ENCODE measurements at places on chromosomes 6 and 20.

- DNase-seq, result no peak
Measured at GRCh38 chr6:169253337-169254238, at the start of gene THBS2. Gene THBS2, minus strand, starts transcription at chr6:169253846. Its CDS starts 3,062 bp downstream, at chr6:169250784.

DNA sequence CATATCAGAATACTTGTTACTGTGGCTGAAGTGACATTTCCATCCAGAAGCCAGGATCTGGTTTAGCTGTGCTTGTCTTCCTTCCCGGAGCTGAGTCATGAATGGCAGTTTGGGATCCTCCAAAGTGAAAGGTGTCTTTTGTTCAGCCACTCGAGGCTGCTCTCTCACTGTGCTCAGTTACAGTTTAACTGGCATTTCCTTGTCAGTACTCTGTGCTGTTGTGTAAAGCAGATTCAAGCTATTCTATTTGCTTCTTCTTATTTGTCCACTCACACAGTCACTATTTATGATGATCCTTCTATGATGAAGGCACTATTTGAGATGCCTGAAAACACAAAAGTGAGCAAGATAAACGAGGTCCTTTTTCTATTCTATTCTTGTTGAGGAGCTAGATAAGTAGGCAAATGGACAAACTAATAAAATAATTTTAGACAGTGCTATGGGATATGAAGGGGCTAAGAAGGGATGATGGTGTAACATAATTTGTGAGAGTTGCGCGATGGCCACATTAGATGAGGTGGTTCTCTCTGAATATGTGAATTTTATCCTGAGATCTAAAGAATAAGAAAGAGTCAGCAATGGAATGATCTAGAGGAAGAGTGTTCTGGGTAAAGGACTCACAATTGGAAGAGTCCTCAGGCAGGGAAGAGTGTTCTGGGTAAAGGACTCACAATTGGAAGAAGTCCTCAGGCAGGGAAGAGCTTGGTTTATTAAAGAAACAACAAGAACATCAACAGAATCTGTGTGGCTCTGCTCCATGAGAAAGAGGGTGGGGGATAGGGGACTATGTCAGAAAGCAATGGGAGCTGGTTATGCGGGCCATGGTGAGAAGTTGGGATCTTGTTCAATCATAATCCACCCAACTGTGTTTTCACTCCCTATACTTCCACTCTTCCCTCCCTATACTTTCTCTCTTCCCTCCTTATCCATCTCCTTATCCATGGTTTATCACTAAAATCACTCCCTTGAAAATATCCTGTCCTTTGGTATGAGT, 40.1 kb downstream of the CYP24A1 start:
- DNase-seq, result no peak

DNA sequence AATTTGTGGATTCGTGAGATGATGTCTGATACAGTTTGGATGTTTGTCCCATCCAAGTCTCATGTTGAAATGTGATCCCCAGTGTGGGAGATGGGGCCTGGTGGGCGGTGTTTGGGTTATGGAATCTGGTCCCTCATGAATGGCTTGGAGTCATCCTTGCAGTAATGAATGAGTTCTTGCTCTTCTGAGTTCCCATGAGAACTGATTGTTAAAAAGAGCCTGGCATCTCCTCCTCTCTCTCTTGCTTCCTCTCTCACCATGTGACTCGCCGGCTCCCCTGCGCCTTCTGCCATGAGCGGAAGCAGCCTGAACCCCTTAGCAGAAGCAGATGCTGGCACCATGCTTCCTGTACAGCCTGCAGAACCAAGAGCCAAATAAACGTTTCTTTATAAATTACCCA, 30.5 kb upstream of the RPP40 start:
- DNase-seq, result no peak

DNA sequence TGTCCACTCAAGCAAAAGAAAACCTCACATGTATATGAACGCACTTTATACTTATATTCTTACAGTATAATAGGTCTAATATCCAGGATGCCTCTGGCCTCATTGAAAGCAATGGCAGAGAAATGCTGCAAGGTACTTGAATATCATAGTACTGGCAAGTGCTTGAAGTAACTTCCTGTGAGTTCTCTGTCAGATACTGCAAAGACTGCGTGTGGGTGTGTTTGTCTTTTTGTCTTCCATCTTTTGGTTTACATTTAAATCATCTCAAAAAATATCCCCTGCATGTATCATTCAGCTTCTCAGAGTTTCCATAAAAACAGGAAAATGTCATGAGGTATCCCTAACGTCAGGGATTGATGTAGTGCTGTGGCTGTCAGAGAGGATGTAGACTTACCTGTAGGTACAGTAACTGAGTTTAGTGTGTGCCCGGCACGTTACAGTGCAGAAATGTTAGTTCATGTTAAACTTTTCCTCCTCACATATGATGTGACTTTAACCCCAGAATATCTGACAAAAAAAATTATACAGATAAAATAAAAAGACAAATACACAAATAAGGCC, 184.3 kb downstream of the DST start:
- no peak for DNase-seq

- DNase-seq, result no peak
Measured at GRCh38 chr6:12947151-12947871, 230.7 kb downstream of the PHACTR1 start.

DNA sequence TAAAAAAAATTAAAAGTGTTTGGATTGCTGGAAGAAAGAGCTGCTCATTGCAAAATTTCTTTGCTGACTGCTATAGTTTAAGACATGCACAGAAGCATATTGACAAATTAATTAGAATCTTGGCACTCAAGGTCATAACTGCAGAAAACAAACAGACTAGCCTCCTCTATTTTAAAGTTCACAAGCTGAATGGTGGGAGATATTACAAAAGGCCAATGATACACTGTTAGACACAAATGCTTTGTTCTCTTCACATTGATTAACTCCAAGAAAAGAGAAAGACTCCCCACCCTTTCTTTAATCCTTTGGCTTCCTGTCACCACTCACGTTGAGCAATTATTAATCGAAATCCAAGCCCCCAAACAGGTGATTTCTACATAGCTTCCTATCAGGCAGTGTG, 69.1 kb downstream of the PTCHD4 start:
- no peak for DNase-seq

- DNase-seq, result no peak
Measured at GRCh38 chr20:11676630-11677287, 240.9 kb upstream of the BTBD3 start.

GRCh38 chr6:12483712-12484111, 193.6 kb downstream of the EDN1 start:
- DNase-seq, result no peak

GRCh38 chr20:54848984-54849538, 373.7 kb downstream of the DOK5 start:
- no peak for DNase-seq

- DNase-seq, result no peak
Measured at GRCh38 chr6:90707246-90707645, 120.4 kb upstream of the MAP3K7 start.

DNA sequence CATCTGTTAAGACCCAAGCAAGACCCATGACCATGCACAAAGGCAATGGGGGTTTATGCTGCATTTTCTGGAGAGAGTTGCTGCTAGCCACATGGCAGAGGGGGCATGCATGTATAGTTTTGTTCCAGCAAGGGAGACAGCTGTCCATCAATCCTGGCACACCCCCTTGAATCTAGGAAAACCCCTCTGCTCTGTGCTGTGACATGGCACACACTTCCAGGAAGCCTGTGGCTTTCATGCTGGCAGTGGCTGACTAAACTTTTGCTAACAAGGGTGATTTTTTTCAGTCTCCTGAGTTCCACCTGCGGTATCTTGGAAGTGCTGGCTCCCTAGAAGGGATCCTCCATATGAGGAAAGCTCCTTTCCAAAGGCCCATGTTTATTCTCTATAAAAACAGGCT, 9.1 kb upstream of the CST4 start:
- no peak for DNase-seq

- no peak for DNase-seq
Measured at GRCh38 chr6:121157906-121158305, 176.4 kb downstream of the TBC1D32 start.

GRCh38 chr6:90388395-90388794, 91.8 kb upstream of the BACH2 start:
- no peak for DNase-seq

GRCh38 chr6:19413323-19413722, 423.8 kb upstream of the ID4 start:
- DNase-seq, result no peak

GRCh38 chr6:167800549-167800948, 26.2 kb upstream of the AFDN start:
- DNase-seq, result no peak

DNA sequence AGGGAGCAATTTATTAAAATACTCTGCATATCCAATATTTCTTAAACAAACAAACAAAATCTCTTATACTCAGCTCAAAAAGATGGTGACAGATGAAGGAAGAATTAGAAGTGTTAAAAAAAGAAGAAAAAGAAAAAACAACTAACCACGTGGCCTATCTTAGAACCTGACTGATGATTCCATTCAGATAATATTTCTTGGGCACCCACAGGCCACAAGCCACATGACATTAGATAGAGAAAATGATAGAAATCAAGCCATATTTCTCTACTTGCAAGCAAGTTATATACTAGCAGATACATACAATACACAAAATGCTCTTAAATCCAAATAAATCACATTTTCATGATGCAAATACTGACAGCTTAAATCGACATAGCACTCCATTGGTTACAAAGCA, 14.5 kb upstream of the RAMACL start:
- DNase-seq, result no peak

- no peak for DNase-seq
Measured at GRCh38 chr6:36735110-36736071, 37.8 kb downstream of the RAB44 start.

- DNase-seq, result no peak
Measured at GRCh38 chr20:52490711-52491430, 299.3 kb upstream of the ZFP64 start.

- peak; percentile 30 for DNase-seq
Measured at GRCh38 chr6:37050045-37050853, 44.8 kb downstream of the FGD2 start.

- DNase-seq, result no peak
Measured at GRCh38 chr6:55136916-55137315, 37.4 kb upstream of the HCRTR2 start.

- DNase-seq, result no peak
Measured at GRCh38 chr6:160051390-160051789, 70.2 kb upstream of the SLC22A1 start.

GRCh38 chr6:168956884-168957730, 296.5 kb downstream of the THBS2 start:
- no peak for DNase-seq

DNA sequence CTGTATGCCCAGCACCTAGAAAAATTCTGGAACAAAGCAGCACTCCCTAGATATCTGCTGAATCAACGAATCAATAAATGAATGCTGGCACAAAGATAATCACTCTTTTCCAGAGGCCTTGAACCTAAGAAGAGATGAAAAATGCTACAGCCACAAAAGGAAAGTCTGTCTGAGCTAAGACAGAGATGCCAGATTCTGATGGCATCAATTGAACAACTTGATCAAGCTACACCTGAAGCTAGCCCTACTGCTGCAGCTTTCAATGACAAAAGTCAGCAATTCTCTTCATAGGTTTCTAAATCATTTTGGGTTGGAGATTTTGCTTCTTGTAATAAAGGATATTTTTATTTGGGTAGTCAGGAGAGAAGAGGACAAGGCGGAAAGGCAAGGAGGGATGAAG, 305.0 kb upstream of the SULF2 start:
- DNase-seq, result no peak

DNA sequence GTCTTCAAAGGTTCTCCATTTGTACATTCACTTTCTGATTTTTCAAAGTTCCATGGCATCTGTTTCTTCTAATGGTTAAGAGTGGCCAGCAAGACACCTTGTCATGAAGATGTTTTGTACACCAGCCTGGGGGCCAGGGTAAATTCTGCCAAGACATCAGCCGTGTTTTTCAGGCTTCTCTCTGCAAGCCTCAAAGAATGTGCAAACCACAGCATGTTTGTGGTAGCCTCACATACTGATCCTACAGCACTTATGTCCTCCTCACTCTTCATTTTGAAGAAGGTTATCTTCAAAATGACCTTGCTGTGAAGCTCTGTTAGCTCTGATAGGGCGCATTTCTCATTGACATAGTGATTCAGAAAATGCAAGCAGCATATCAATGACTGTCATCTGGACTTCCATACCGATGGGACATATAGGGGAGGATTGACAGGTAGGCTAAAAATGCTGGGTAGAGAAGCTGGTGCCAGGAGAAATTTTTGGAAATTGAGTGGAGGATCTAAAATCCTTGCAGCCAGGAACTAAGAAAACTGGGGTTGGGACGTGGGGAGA, 59.3 kb upstream of the SPTLC3 start:
- DNase-seq, result no peak

- DNase-seq, result no peak
Measured at GRCh38 chr6:139369068-139369467, 5.4 kb downstream of the CITED2 start.

DNA sequence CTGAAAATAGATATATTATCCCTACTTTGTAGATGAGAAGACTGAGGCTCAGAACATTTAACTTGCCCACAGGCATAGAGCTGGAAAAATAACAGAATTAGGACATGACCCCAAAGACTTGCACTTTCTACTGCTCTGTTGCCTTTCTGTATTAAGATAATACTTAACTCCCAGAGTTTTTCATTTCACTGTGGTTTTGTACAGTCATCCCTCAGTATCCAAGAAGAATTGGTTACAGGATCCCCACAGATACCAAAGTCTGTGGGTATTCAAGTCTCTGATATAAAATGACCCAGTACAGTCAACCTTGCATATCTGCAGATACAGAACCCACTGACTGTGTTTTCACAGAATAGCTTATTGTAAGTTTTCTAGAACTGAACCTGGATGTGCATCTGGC, 16.8 kb downstream of the MRS2 start:
- no peak for DNase-seq

DNA sequence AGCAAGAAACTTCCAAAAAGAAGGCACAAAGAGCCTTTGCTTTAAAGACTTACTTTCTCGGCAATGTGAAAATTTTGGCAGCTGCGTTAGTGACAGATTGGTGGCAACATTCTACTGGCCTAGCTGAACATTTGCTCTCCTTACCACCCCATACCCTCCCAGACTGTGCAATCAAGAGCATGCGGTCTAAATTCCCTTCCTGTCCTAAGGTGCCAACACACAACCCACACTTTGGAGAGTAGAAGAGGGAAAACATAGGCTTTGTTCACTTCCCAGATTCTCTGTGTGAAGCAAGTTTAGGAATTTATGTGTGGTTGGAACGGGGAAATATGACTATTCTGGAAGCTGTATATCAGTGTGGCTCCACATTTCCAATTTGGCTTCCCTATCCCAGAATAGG, 29.8 kb upstream of the NEDD9 start:
- DNase-seq, result no peak

- DNase-seq, result no peak
Measured at GRCh38 chr20:3203315-3204123, 963 bp downstream of the DDRGK1 start.

DNA sequence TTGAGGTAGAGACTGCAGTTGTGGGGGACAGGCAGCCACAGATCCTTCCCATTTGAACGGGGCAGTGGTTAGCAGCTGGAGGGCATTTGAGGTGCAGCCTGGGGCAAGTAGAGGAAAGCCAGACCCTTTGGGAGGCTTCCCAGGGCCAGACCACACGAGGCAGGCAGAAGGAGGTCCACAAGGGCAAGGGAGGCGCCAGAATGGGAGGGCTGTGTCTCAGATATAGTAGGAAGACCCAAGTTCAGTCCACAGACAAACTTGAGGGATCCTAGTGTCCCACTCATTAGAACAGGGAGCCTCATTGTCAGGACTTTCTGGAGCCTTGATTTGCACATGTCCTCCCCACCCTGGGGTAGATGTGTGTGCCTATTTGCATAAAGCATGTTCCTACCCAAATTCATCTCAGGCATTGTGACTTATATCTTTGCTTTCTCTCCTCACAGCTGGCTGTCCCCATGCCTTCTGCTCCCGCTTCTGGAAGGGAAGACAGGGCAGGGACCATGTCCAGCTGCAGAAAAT, 166.0 kb downstream of the VEGFA start:
- DNase-seq, result no peak
